Pancreas (tissue), 10 donors: ENCODE measurements at places on chromosomes 11 and 22.

- no peak overlapping the region for H3K27ac ChIP-seq
- no peak overlapping the region for H3K4me3 ChIP-seq
- H3K27me3 ChIP-seq = no peaks in the 10 kb centered on the region
- no peaks in the 10 kb centered on the region for H3K36me3 ChIP-seq
Measured at GRCh38 chr11:19832086-19832750, 119.6 kb downstream of the NAV2 start.

GRCh38 chr11:32304521-32304920, 130.8 kb downstream of the WT1 start:
- DNase-seq = no peak
- no peak overlapping the region for H3K4me3 ChIP-seq
- H3K27me3 ChIP-seq = no peaks in the 10 kb centered on the region
- H3K4me1 ChIP-seq = no peaks in the 10 kb centered on the region
- no peak overlapping the region for H3K27ac ChIP-seq
- H3K36me3 ChIP-seq = no peaks in the 10 kb centered on the region

DNA sequence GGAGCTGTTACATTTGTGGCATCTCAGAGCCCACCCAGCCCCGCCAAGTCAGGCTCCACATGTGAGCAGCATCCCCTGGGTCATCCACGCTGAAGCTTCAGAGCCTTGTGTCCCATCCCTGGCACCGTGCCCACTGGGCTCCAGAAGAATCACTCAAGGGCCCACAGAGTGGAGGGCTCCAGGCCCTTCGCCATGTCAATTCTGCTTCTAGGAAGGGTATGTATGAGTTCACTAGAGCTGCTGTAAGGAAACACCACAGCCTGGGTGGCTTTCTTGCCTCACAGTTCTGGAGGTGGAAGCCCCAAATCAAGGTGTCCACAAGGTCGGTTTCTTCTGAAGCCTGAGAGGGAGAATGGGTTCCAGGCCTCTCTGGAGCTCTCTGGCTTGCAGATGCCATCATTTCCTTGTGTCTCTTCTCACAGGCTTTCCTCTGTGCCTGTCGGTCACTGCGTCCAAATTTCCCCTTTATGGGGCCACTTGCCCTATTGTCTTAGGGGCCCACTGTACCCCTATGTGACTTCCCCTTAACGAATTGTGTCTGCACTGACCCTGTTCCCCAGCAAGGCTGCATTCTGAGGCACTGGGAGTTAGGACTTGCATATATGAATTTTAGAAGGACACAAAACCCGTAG, 1476.0 kb downstream of the TBC1D22A start:
- H3K27ac ChIP-seq = no peak overlapping the region
- no peak overlapping the region for H3K4me3 ChIP-seq
- no peaks in the 10 kb centered on the region for H3K27me3 ChIP-seq
- no peak for DNase-seq
- H3K36me3 ChIP-seq = no peaks in the 10 kb centered on the region
- no peaks in the 10 kb centered on the region for H3K4me1 ChIP-seq

GRCh38 chr11:124842305-124842704, 22.9 kb upstream of the ROBO3 start:
- no peaks in the 10 kb centered on the region for H3K36me3 ChIP-seq
- no peak overlapping the region for H3K4me3 ChIP-seq

DNA sequence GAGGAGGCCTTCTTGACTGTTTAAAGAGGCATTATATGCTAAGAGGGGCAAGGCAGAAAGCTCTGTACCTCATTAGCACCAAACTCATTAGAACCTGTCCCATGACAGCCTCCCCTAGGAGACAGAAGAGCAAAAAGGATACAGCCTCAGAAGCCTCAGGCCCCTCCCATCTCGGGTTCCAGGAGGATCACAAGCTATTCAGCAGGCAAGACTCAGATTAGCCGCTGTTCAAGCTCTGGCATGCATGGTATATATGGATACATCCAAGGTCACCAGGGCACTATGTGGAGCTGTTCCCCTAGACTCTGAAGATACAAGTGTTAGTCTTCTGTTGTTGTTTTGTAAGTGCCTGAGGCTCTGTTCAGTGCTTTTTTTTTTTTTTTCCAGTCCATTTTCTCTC, 32.1 kb downstream of the ATXN10 start:
- H3K4me3 ChIP-seq = no peak overlapping the region
- peaks cover 16% of the 10 kb centered on the region for H3K36me3 ChIP-seq
- DNase-seq = no peak
- H3K27me3 ChIP-seq = no peaks in the 10 kb centered on the region
- H3K27ac ChIP-seq = no peak overlapping the region
- H3K4me1 ChIP-seq = no peaks in the 10 kb centered on the region

DNA sequence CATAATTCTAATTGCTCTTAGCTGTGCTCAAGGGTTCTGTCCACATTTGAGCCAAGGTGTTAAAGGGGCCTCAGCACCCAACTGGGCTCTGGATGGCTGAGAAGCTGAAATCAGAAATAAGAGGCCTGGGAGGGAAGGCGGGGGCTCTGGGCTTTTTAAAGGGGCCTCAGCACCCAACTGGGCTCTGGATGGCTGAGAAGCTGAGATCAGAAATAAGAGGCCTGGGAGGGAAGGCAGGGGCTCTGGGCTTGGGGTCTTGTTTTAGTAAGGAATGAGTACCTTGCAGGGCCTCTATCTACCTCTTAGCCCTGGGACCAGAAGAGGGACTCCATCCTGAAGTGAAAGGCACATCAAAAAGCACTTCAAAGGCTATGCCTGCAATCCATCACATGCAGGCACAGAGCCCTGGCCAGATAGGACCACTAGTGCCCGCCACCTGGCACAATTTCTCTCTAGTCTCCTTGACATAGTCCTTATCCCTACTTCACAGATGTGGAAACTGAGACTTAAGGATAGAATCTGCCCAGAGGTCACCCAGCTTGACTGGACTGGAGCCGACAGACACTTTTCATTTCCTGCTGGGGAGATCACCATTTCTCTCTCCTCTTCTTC, 35.6 kb downstream of the DKK3 start:
- H3K36me3 ChIP-seq = no peaks in the 10 kb centered on the region
- peaks cover 13% of the 10 kb centered on the region for H3K4me1 ChIP-seq

- DNase-seq = no peak
- peaks cover 13% of the 10 kb centered on the region for H3K4me1 ChIP-seq
- peak overlapping the region; percentile 69 for H3K4me3 ChIP-seq
- peak overlapping the region; percentile 72 for H3K27ac ChIP-seq
- H3K36me3 ChIP-seq = no peaks in the 10 kb centered on the region
- H3K27me3 ChIP-seq = no peaks in the 10 kb centered on the region
Measured at GRCh38 chr11:7514099-7514591, 346 bp downstream of the PPFIBP2 start.

DNA sequence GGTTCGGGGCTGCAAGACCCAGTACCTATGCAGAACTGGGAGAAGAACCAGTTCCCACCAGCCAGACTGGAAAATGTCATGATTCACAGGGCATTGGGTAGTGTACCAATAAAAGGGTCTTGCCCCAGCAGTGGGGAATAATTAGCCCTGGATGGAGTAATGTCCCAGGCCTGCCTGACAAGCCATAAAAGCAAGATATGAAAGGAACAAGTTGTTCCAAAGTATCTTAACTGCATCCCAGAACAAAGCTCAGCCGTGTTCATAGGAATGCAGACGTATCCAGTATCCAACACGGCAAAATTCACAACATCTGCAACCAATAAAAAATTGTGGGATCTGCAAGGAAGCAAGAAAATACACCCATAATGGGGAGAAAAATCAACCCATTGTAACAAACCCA, 47.9 kb downstream of the ASCL2 start:
- no peaks in the 10 kb centered on the region for H3K36me3 ChIP-seq
- no peak overlapping the region for H3K27ac ChIP-seq
- H3K4me1 ChIP-seq = no peaks in the 10 kb centered on the region
- H3K27me3 ChIP-seq = no peaks in the 10 kb centered on the region
- DNase-seq = no peak

GRCh38 chr11:33194455-33194854, 33.2 kb upstream of the CSTF3 start:
- H3K36me3 ChIP-seq = no peaks in the 10 kb centered on the region
- H3K27me3 ChIP-seq = no peaks in the 10 kb centered on the region
- DNase-seq = no peak
- no peak overlapping the region for H3K4me3 ChIP-seq

DNA sequence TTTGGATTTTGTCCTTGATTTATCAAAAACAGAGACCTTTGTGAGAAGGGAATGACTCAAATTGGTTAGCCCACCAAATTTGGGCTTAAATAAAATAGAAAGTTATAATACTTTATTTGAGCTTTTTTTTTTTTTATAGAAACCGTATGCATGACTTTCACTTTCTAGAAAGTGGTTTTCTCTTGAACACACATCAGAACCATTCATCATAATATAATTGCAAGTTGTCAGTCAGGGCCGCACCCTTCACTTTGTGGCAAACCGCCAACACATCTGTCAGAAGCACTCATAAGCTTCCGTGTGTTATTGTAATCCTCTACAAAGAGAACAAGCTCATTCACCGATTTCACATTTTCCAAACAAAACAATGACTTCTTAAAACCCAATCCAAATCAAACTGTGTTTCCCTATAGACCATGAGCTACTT, 76.1 kb downstream of the SOX6 start:
- no peaks in the 10 kb centered on the region for H3K27me3 ChIP-seq
- H3K4me3 ChIP-seq = no peak overlapping the region
- peak; percentile 12 for DNase-seq

DNA sequence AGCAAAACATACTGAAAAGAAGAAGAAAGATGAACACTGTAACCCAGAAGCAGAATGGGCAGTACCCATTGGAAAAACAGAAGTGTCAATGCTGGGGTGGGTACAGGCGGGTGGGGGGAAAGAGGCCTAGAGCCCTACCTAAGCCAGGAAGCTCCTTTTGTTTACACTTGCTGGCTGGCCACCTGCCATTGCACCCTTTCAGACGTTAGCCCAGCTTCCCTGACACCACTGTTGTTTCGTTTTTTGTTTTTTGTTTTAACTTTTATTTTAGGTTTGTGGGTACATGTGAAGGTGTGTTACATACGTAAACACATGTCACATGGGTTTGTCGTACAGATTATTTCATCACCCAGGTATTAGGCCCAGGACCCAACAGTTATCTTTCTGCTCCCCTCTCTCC, 55.4 kb downstream of the PLEKHA7 start:
- peaks cover 14% of the 10 kb centered on the region for H3K4me1 ChIP-seq
- no peaks in the 10 kb centered on the region for H3K27me3 ChIP-seq
- H3K27ac ChIP-seq = peak overlapping the region; percentile 53
- no peak for DNase-seq

GRCh38 chr11:97691061-97691460, 1301.2 kb downstream of the JRKL start:
- H3K4me3 ChIP-seq = no peak overlapping the region
- no peak overlapping the region for H3K27ac ChIP-seq
- no peak for DNase-seq

DNA sequence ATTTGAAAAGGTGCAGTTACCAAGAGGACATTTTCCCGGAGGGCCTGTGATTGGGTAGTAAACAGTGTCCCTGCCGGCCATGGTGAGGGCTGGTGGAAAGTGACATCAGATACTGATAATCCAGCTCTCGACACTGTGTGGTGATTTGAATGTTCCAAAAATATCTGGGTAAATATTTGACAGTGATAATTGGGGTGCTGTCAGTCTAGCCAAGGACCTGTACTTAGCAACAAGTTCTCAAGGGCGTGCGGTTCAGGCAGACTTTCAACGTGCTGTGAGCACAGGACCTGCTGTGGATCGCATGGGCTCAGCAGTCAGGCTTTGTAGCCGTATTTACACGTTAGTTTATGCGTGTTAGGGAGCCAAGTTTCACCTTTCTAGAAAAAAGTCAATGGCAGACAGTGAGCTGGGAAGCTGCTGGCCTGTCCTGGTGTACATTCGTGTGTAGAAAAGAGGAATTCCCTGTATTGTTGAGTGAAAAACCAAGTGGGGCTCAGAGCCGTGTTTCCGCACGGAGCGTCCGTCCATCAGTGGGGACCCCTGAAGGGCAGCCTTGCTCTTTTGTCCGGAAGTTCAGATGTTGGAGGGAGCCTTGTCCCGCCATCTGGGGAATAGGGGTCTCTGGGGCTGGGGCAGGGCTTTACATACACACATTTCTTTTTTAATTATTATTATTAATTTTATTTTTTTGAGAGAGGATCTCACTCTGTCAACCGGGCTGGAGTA, 11.3 kb downstream of the TRMU start:
- no peak overlapping the region for H3K27ac ChIP-seq
- no peaks in the 10 kb centered on the region for H3K36me3 ChIP-seq
- peaks cover 33% of the 10 kb centered on the region for H3K4me1 ChIP-seq
- H3K27me3 ChIP-seq = no peaks in the 10 kb centered on the region
